ENCODE measurements at places on chromosomes 1 and 21. TPM values are rescaled to one million over a fixed set of nuclear protein-coding genes. Genes with fewer than 3 reads are reported as not detected.

DNA sequence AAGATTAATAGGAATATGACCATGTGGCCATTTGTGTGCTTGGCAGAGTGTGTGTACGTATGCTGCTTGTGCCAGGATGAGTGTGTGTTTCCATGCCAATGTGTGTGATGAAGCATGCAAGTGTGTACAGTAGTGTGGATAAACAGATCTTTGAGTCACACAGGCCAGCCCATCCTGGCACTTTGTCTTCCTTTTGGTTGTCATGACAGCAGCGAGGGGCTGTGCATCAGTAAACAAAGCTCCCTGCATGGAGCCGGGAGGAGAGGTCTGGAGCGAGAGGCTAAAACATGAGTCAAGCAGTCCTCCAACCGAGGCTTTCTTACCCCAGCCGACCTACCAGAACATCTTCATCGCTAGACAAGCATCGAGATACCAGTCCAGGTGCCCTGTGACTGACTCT, 221.2 kb downstream of the CACNA1E start:
- no peak for DNase-seq

The CLCNKB gene
- total RNA-seq = under 0.01 TPM

DNA sequence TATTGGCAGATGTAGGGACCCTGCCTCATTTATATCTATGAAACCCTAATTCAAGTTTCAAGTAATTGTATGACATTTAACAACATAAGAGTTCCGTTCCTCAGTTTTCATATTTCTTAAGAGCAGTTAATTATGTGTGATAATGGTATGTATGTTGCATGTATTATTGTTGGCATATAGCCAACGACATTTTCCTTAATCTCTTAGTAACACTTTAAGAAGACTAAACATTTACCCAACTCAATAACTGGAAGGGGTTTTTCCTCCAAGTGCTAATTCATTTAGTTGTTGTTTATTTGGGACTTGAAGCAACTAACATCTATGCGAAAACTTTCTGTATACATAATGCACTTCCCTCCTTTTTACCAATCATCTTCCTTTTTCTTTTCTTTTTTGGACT, 1.5 kb upstream of the RALGPS2 start:
- no peak for DNase-seq

GRCh38 chr1:62274496-62275485, 44.4 kb downstream of the KANK4 start:
- no peak for DNase-seq

GRCh38 chr1:159831412-159832141, 4.9 kb downstream of the SLAMF8 start:
- no peak for DNase-seq

GRCh38 chr1:236425031-236425663, 31.1 kb downstream of the EDARADD start:
- no peak for DNase-seq

The AKT3 gene
- total RNA-seq = 47.8 TPM

GRCh38 chr1:15915991-15916390, 59.9 kb downstream of the ZBTB17 start:
- peak; percentile 5 for DNase-seq

GRCh38 chr1:47558601-47559593, 121.1 kb downstream of the FOXD2 start:
- no peak for DNase-seq

The PPFIA4 gene
- total RNA-seq = 0.13 TPM

The ILDR2 gene
- under 0.01 TPM for total RNA-seq

GRCh38 chr1:231665726-231666125, 39.1 kb downstream of the DISC1 start:
- no peak for DNase-seq

- peak; percentile 87 for DNase-seq
These were observed 3.7 kb upstream of the NEK7 start for GRCh38 chr1:198153103-198153502.

DNA sequence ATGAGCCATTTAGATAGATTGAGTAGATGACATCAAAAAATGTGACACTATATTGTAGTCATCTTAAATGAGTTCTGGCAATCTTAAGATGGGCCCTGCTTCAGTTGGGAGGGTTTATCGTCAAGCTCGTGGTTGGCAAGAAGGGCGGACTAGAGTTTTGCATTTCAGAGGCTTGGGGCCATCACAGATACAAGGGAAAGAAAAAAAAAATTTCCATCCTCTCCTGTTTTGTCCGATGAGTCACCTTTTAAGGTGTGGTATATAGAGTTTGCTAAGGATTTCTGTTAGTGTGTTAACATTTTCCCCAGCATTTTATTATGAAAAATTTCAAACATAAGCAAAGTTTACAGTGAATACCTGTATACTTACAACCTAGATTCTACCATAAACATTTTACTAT, 31.8 kb upstream of the KCNQ4 start:
- no peak for DNase-seq

- no peak for DNase-seq
These were observed 669 bp downstream of the KCNQ4 start for GRCh38 chr1:40784141-40784770.

- DNase-seq = no peak
These were observed 6.7 kb downstream of the C1QTNF12 start for GRCh38 chr1:1239614-1240347.

DNA sequence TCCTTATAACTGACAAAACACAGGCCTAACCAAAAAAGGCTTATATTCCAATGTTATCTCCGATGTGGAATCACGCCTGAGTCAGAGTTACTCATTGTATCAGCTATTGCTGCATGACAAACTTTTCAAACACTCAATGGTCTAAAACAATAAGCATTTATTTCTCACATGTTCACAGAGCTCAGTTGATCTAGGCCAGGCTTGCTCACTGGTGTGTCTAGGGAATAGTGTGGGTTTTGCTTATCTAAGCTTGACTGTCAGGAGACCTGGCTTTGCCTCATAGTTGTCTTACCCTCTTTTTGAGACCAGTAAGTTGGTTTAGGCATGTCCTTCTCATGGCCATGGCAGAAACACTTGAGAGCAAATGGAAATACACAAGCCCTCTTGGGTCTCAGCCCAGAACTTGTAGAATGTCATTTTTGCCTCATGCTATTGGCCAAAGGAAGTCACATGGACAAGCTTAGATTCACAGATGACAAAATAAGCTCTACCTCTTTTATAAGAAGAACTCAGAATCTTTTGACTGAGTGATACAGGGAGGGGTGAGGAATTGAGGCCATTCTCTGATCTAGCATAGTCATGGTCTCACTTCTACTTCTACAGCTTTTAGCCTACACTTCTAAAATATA, 130.8 kb downstream of the HMCN1 start:
- peak; percentile 15 for DNase-seq

GRCh38 chr1:203796236-203796605, 798 bp downstream of the ZBED6 start:
- DNase-seq = peak; percentile 39

The ENAH gene
- total RNA-seq = 15.3 TPM

The TNFAIP8L2 gene
- total RNA-seq = not detected

GRCh38 chr1:151416231-151416630, 16.9 kb downstream of the PSMB4 start:
- no peak for DNase-seq

- no peak for DNase-seq
These were observed 11.6 kb upstream of the GPR61 start for GRCh38 chr1:109527846-109528695.

DNA sequence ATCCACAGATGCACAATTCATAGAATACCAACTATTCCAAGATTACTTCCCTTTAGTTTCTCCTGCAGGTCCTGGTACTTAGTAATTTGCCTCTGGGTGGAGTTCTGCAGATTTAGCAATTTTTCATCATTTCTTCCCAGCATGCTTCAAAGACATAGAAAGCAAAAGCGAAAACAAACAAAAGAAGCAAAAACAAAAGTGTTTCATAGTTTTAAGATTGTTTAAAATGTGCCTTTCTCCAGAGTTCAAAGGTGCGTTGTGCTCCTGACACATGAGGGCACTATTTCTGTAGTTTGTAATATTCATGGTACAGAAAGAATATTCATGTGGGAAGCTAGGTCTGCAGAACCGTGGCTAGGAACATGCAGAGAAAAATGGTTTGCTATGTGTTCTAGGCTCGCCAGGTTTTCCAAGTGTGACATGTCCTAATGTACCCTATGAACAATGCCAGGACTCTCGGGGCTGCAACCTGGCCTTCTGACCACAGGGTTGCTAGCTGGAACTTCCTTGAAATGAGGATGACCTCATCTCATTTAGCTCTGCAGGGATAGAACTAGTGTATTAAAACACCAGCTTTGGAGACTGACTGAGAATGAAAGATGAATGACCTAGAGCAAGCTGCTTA, 30.0 kb upstream of the RCSD1 start:
- DNase-seq = peak; percentile 90

- no peak for DNase-seq
These were observed 75.2 kb downstream of the CNIH3 start for GRCh38 chr1:224691148-224691925.

The DMRTA2 gene
- total RNA-seq = not detected

DNA sequence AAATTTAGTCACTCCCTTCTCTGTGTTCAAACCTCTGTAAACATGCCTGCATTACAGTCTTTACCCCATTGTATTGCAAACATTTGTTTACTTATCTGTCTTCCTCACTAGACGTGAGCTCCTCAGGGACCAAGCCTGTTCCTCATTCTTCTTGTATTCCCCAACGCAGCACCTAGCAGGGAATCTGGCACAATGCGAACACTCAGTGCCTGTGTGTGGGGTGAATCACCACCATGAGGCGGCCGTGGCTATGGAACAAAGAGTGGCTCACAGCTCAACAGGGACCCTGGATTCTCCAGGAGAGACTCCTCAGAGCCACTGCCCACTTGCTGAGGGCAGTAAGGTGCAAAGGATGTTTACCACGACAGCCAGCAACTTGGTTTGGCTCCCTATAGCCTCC, 95.9 kb downstream of the DDX20 start:
- no peak for DNase-seq

GRCh38 chr1:167312871-167313270, 92.2 kb downstream of the POU2F1 start:
- no peak for DNase-seq

The CYP4A22 gene
- total RNA-seq = not detected

The DNAI4 gene
- 1.9 TPM for total RNA-seq

GRCh38 chr1:7989762-7990428, 28.4 kb downstream of the PARK7 start:
- no peak for DNase-seq

The C1orf167 gene
- 0.26 TPM for total RNA-seq

DNA sequence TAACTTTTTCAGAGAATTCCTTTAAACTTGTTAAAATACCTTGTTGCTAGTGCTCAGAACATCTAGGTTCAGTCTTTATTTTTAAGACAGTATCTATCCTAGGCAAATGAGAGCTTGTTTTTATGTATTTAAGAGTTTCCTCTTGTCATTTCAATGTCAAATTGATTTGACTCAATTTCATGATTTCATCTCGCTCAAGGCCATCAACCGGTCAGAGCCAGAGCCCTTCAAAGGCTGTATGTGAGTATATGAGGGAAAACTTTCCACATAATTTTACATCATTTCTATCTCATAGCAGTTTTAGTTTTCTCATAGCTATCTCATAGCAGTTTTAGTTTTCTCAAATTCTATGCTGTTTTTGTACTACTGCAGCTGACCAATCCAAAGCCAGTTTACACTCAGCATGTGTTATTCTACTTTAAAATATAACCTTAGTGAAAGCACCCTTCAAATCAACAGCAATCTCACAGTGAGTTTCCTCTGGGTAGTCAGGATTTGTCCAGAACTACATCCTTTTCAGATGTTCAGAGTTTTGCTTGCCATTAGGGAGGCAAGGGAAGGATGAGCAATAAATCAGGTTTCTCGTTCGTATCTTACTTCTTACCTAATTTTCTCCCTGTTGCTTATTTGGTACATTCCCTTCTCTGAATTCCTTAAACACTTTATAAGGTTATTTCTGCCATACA, 12.7 kb downstream of the HNRNPU start:
- DNase-seq = no peak

The IFNLR1 gene
- total RNA-seq = not detected

DNA sequence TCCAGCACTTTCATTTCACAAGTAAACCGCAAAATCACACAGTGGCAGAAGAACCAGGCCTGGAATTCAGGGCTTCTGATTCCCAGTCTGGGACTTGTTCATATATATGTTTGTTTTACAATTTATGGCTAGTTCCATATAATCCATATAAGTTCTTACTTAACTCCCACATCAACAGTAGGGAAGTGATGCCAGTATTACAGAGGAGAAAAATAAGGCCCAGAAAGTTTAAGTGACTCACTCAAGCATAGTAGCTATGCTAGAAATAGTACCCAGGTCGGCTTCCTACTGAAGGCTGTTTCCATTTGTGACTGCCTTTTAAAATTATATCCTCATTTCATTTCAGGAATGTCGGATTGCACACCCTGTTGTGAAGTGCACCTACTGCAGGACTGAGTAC, 1.4 kb downstream of the FAM76A start:
- peak; percentile 25 for DNase-seq

DNA sequence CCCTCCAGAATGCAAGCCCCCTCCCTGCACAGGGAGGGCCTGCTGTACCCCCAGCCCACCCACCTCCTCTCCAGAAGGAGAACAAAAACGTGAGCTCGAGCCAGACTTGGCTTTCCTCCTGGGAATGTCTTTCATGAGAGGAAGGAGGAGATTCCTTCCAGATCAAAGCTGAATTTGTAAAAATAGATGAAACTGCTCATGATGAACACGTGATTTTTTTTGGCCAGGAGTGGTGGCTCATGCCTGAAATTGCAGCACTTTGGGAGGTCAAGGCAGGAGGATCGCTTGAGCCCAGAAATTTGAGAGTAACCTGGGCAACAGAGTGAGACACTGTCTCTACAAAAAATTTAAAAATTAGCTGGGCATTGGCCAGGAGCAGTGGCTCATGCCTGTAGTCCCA, 21.8 kb downstream of the GPR157 start:
- no peak for DNase-seq

DNA sequence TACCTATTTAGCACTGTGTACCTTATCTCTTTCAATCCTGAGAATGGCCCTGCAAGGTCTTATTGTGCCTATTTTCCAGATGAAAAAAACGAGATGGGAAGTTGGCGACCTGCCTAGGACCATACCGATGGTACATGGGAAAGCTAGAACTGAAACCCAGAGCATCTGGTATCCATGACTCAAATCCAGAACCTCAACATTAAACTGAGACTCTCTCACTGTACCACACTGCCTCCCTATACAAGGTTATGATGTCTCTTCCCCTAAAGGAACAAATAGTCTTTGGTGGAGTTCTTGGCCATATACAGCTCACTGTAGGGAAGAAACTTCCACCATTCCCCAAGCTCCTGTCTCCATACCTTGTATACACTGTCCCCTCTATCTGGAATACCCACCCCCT, 110.7 kb downstream of the TNR start:
- DNase-seq = no peak

GRCh38 chr1:12604986-12605385, 13.0 kb downstream of the DHRS3 start:
- no peak for DNase-seq

The F13B gene
- total RNA-seq = not detected

- DNase-seq = no peak
These were observed 143.9 kb upstream of the KLHDC7A start for GRCh38 chr1:18336801-18337200.

DNA sequence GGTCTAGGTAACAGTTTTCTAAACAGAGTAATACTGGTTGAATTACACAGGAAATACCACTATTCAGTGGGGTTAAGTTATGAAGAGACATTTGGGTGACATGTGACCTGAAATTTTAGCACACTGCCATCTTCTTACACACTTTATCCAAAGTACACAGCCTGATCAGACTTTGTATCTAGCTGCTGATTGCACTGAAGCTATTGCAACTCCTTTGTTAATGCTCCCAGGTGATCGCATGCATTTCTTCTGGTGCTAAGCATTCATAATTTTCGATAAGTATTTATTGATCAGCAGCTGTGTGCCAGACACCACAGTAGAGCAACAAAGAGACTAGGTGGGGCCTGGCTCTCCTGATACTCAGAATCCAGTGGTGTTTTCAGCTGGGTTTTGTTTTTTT, 52.4 kb downstream of the AK4 start:
- no peak for DNase-seq

The ACTA1 gene
- total RNA-seq = under 0.01 TPM

- DNase-seq = peak; percentile 70
These were observed 623 bp downstream of the GNG4 start for GRCh38 chr1:235648954-235649367.
